Cardiac septum (tissue), 1 donor: ENCODE measurements at places on chromosomes 13 and 19. TPM values are rescaled to one million over a fixed set of nuclear protein-coding genes. Genes with fewer than 3 reads are reported as not detected.

DACT3 gene
- 23.8 TPM for total RNA-seq

CFAP97D2 gene
- not detected for total RNA-seq

ZNF208 gene
- 31.4 TPM for total RNA-seq

SPIB gene
- not detected for total RNA-seq

MADCAM1 gene
- 0.40 TPM for total RNA-seq

TM9SF2 gene
- 61.8 TPM for total RNA-seq

GNA15 gene
- 1.9 TPM for total RNA-seq

KCNC3 gene
- total RNA-seq: 3.8 TPM

GAPDHS gene
- not detected for total RNA-seq

WTIP gene
- total RNA-seq: 34.7 TPM

POLRMT gene
- 37.3 TPM for total RNA-seq

DHRS12 gene
- 9.8 TPM for total RNA-seq

LRP3 gene
- 22.4 TPM for total RNA-seq

NCAN gene
- not detected for total RNA-seq

CEACAM5 gene
- 0.19 TPM for total RNA-seq

CDC37 gene
- total RNA-seq: 140 TPM

EMC10 gene
- total RNA-seq: 106 TPM

LIM2 gene
- total RNA-seq: not detected

FLT3 gene
- 0.05 TPM for total RNA-seq

ATP8B3 gene
- 0.78 TPM for total RNA-seq

SLC25A41 gene
- total RNA-seq: 0.83 TPM

PRTN3 gene
- total RNA-seq: 0.62 TPM

TLE2 gene
- total RNA-seq: 48.0 TPM

OR10H3 gene
- not detected for total RNA-seq

ZNF878 gene
- total RNA-seq: not detected

MYPOP gene
- total RNA-seq: 10.3 TPM

UBXN6 gene
- 102 TPM for total RNA-seq

SIGLEC12 gene
- not detected for total RNA-seq

KLK12 gene
- total RNA-seq: not detected

RASL11A gene
- 4.7 TPM for total RNA-seq

LRRC63 gene
- not detected for total RNA-seq

KASH5 gene
- total RNA-seq: not detected

SIGLEC6 gene
- total RNA-seq: 0.22 TPM

F7 gene
- 0.46 TPM for total RNA-seq

GATAD2A gene
- total RNA-seq: 39.9 TPM

SPACA4 gene
- not detected for total RNA-seq

FAM124A gene
- total RNA-seq: 4.6 TPM

ZNF274 gene
- 26.7 TPM for total RNA-seq

TGDS gene
- 4.9 TPM for total RNA-seq

UGGT2 gene
- total RNA-seq: 13.9 TPM

TMEM150B gene
- 0.62 TPM for total RNA-seq

GJB6 gene
- total RNA-seq: not detected

LIPE gene
- total RNA-seq: 54.9 TPM

STAP2 gene
- 0.83 TPM for total RNA-seq

TIMM13 gene
- 57.3 TPM for total RNA-seq

RAVER1 gene
- 17.8 TPM for total RNA-seq
